ENCODE measurements at places on chromosomes 1 and 21.
A peak's percentile ranks its signal among the peaks of the same experiment; 100 is the strongest.

DNA sequence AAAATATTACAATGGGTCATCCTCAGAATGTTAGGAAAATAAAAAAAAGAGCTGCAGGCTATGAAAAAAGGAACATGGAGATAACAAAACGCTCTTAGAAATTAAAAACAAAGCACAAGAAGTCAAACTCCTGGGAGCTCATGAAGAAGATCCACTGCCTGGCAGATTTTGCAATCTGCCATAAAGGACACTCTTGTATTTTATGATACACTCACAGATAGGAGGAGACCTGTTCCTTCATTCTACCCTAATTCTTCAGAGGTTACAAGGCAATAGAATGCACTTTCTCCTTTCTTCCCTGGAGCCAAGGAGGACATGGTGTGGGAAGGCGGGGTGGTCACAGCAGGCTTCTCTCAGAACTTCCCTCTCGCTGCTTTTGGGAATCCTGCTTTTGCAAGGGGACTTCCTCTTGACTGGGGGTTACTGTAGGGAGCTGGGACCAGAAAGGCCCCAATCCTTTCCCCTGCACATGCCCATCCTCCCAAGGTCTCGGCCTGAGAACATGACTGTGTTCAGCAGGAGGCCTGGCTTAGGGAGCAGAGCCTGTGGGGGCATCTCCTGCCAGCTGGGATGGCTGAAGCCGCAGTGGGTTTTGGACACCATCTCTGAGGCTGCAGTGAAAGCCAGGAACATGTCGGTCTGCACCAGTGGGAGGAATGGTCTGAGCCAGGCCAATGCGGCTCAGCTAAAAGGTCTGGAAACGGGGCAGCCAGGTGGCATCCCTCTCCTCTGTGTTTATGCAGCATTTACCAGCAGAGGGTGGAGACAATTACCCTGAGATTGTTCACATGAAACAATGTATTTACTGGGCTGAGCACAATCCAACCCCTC lies 44.8 kb downstream of the GPR161 start:
- DNase-seq = no peak

DNA sequence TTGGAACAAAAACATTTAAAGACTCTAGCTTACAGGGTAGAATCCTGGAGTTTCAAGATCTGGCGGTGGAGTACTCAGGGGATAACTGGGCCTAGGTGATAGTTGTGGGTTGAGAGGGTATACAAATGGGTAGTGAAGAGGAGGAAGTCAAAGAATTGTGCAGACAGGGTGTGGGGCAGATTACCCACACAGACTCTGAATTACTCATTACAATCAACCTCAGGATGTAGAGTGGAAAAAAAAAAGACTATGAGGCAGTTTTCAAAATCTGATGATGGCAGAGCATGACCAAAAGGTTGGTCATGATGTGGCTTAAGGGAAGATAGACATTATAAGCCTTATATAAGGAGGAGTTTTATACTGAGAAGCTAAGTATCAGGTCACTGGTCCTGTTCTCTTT lies 44.1 kb upstream of the GLIS1 start:
- DNase-seq = peak; percentile 58

GRCh38 chr1:239914751-239915231 lies 176.9 kb upstream of the FMN2 start:
- peak; percentile 94 for DNase-seq

- DNase-seq = no peak
Measured at GRCh38 chr1:34876406-34876805, 16.9 kb upstream of the SMIM12 start.

- no peak for DNase-seq
Measured at GRCh38 chr21:36169470-36170128, 13.0 kb downstream of the DOP1B start.

GRCh38 chr1:58964428-58964827 lies 180.6 kb upstream of the JUN start:
- DNase-seq = no peak

- no peak for DNase-seq
Measured at GRCh38 chr21:18089786-18090185, 154.8 kb upstream of the CHODL start.

DNA sequence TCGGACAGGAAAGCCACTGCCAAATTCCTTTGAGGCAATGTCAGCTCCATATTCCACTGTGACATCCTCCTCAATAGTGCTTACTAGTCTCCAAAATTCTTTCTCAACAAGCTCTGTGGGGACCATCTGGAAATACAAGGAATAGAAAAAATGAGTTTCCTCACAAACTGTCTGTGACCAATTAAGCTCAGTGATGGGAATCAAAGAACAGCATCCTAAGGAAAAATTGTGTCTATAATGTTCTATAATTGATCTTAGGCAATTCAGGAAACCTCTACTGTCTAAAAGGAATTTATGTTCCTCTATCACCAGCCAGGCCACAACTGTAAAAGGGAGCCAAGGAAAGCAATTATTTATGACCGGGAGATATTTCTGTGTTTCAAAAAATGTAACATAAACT lies 46.1 kb upstream of the SYT2 start:
- DNase-seq = no peak

DNA sequence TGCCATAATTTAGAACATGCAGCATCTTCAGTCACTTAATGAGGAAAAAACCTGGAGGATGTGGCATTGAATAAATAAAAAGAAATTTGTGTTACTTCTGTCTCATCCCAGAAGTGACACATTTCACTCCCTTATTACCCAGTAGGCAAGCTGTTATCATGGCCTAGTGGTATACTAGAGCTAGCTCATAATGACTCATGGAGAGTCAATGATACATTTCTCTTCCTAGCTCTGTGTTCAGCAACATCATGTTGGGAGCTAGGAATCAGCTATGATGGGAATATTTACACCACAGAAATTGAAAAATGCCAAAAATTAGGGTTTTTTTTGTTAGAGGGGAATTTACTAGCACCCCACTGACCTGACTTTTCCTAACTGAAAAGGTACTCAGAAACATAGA lies 182.7 kb downstream of the HMCN1 start:
- peak; percentile 60 for DNase-seq

GRCh38 chr1:180433873-180434272 lies 68.5 kb downstream of the ACBD6 start:
- no peak for DNase-seq

GRCh38 chr21:44836666-44837471 lies 19.0 kb upstream of the SUMO3 start:
- DNase-seq = no peak

- DNase-seq = no peak
Measured at GRCh38 chr1:8520483-8520966, 202.6 kb downstream of the SLC45A1 start.

DNA sequence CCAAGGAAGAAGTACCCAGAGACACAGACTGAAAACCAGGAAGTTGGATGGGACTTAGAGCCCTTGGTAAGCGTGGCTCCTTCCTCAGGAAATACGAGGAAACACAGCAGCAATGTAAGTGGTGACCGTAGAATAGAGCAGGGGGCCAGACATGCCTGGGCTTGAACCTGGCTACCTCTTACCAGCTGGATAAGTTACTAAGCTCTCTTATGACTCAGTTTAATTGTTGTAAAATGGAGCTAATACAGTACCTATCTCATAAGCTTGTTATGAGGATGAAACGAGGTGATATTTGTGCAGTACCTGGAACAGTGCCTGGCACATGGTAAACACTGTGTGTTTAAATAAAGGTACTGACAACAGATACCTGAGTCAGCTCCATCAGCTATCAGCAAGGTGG lies 19.2 kb downstream of the EBNA1BP2 start:
- DNase-seq = peak; percentile 20

DNA sequence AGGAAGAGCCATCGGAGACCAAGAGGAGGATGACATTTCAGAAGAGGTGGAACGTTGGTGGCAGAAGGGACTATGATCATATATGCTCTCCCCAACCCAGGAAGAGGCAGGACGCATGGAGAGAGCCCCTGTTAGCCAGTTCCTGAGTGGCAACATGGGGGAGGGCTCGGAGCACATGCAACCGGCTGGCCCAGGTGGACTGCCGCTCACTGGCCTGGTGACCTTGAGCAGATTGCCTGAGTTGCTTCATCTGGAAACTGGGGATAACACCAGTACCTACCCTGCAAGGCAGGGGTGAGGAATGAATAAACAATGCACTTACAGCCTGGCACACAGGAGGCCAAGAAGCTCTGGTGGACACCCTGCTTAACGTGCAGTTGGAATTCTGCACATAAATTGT lies 29.0 kb downstream of the SYT6 start:
- DNase-seq = no peak

GRCh38 chr1:167630568-167631385 lies 745 bp downstream of the RCSD1 start:
- no peak for DNase-seq

- peak; percentile 84 for DNase-seq
Measured at GRCh38 chr1:214552174-214552608, 789 bp upstream of the PTPN14 start.

- no peak for DNase-seq
Measured at GRCh38 chr1:212814537-212815334, 23.0 kb downstream of the TATDN3 start.

DNA sequence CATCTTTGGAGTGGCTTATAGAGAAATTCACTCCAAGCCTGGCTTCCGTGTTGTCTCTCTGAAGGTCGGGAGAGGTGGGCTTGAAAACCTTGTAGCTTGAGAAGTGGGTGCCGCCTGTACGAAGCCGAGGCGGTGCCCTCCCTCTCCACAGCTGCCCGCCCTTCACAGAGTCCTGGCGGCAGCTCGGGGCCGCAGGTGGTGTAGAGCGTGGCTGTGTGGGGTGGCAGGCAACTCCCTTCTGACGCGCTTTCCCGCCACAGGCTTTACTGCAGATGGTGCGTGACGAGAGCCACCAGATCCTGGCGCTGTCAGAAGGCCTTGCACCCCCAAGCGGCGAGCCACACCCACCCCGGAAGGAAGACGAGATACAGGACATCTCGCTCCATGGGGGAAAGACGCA lies 33.1 kb upstream of the DIP2A start:
- no peak for DNase-seq

GRCh38 chr1:3463013-3463385 lies 8.5 kb downstream of the ARHGEF16 start:
- DNase-seq = no peak

DNA sequence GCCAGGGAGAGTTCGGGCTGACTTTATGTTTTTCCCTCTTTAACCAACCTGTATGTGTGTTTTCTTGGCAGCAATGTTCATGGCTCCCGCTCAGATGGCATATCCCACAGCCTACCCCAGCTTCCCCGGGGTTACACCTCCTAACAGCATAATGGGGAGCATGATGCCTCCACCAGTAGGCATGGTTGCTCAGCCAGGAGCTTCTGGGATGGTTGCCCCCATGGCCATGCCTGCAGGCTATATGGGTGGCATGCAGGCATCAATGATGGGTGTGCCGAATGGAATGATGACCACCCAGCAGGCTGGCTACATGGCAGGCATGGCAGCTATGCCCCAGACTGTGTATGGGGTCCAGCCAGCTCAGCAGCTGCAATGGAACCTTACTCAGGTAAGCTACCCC lies 33.6 kb upstream of the ZFP69B start:
- DNase-seq = no peak

- DNase-seq = no peak
Measured at GRCh38 chr1:107897438-107898345, 67.3 kb downstream of the VAV3 start.

GRCh38 chr1:29736582-29737188 lies 500.4 kb downstream of the PTPRU start:
- DNase-seq = no peak

DNA sequence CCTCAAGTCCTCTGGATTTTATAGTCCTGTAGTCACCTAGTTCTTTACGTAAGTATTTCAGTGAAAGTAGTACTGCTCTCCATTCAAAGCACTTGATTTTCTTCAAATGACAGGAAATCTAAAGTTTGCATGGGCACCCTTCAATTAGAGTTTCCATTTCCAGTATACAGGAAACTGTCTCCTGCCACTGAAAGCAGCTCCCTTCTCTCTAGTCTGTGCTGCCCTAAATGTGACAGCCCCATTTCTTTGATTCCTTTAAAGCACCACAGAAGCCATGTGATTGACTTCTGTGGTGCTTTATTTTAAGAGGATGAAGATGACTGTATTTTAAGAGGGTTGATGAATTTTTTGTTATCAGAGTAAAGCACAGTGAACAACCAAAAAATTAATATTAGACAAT lies 226.1 kb downstream of the DNAH14 start:
- no peak for DNase-seq

GRCh38 chr21:17610911-17611310 lies 1.8 kb downstream of the BTG3 start:
- no peak for DNase-seq

DNA sequence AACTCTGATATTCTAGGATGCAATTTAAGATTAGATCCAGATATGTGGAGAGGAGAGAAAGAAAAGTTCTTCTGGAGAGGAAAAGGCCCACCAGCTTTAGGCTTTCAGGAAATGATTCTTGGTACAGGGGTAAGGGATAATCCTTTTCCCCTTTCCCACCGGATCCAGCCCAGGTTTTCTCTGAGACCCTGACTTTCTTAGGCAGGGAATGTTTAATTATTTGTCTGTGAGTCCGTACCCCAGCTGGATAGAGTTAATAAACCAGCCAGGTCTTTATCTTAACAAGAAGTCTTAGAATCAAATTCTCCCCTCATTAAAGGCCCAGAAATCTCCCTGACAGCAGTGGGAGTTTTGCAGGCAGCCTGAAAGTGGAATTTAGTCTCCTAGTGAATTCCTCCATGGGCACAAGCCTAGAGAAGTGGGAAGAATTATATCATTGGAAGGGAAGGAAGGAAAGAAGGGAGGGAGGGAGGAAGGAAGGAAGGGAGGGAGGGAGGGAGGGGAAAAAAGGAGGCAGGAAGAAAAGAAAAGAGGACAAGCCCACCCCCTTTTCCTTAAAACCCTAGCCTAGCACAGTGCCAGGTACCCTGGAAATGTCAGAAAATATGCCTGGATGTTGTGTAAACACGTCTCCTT lies 189.0 kb downstream of the PLPP3 start:
- no peak for DNase-seq

- DNase-seq = no peak
Measured at GRCh38 chr1:36142121-36142520, 7.2 kb downstream of the TRAPPC3 start.

GRCh38 chr21:21973806-21974205 lies 975.6 kb downstream of the NCAM2 start:
- DNase-seq = peak; percentile 15

DNA sequence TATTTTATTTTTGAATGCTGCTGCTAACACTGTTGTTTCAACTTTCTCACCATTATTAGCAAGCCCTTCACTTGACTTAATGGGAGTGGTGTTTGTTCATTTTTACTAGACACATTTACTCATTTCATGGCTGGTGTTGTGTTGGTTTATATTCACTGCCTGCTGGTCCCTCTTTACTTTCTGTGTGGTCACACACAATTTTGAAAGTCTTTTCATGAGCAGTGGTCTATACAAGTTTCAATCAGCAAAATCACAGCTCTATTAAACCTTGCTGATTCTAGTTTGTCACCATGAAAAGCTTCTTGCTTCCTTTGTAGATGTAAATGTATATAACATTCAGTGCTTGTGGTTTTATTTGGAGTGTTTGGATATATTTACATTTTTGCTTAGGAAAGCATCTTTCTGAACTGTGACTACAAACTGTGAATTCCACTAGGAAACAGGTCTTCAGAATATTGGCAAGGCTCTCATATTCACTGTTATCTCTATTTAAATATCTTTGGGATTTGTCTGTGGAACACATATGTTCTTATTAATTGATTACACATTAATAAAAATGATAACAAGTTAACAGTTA lies 22.8 kb downstream of the ATP6V1G3 start:
- no peak for DNase-seq
